Substantia nigra (tissue), 51 donors: ENCODE measurements at places on chromosomes 2 and 18.

DNA sequence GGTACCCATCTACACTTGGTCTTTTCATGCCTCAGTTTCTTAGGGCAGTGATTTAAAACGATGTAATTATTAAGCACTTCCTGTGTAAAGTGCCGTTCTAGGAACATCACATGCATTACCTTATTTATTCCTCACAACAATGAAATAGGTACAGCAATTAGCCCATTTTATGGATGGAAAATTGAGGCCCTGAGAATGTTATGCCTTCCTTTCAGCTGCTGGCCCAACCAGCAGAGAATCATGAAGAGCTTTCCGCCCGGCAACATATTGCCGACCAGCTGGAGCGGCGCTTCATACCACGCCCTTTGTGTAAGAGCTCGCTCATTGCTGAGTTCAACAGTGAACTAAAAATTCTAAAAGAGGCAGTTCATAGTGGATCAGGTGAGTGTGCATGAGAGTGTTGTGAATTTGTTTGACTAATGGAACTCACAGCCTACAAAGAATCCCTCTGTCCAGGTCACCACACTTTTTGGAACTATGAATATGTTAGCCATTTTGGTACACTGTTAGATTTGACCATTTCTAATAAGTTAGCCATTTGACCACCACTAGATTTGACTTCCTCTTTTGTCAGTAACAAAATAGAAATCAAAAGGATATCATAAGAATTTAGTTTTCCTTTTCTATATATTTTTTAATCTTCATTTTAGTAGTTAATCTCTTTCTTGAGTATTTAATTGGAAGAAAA, 25.6 kb upstream of the RPE start:
- no peak for DNase-seq

GRCh38 chr18:76963936-76964335, 141.6 kb downstream of the ZNF236 start:
- no peak for DNase-seq

DNA sequence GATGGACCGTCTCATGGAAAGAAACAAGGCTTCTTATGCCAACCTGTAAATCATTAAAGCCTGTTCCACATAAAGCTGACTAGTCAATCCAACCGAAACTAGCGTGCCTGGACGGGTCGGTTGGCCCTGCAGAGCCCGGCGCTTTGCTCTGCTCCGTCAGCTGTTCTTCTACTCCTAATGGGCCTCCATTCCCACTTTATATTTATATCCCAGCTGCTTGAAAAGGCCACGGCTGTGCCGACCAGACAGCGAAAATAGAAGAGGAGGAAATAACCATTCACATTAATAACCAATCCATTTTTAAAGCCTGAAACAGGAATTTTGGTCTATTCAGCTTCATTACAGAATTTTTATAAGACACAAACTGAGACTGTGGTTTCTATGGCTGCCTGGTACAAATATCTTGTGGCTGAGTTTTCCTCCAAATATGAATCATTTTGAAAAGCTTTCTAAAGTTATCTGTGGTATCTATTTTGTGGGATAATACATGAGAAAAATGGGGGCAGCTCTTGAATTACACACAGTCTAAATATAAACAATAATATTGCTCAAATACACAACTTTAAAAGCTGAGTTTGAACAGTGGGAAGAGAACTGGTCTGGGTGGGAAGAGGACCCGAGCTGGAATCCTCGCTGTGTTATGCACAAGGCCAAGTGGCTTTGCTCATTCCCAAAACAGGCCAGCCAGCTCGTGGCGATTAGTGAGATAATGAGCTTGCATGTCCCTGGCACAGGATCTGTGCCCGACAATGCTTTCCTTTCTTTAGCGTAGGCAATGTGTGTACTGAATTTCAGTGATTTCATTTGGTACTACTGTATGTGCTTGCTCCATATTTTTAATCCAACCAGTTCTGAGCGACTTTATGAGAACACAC, 10.5 kb upstream of the FAM124B start:
- no peak for DNase-seq

DNA sequence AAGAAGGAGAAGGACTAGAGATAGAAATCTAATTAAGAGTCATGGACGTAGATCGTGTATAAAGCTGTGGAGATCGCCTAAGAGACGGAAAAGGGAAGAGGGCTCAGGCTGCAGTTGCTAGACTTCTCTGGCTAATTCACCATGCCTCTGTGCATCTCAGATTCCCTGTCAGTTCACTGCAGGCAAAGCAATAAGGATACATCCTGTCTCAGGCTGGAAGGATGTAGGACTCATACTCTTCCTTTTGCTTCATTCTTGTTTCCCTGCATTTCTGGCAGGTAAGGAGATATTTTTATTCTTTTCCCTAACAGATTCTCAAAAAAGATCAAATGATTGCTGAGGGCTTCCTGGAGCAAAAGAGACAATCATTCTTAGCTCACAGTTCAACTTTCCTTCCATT, 112.5 kb downstream of the AP1S3 start:
- no peak for DNase-seq

- no peak for DNase-seq
Observed at GRCh38 chr18:45386041-45386655, 229.1 kb upstream of the SLC14A2 start.

GRCh38 chr2:148649936-148650335, 5.4 kb downstream of the EPC2 start:
- DNase-seq: no peak

DNA sequence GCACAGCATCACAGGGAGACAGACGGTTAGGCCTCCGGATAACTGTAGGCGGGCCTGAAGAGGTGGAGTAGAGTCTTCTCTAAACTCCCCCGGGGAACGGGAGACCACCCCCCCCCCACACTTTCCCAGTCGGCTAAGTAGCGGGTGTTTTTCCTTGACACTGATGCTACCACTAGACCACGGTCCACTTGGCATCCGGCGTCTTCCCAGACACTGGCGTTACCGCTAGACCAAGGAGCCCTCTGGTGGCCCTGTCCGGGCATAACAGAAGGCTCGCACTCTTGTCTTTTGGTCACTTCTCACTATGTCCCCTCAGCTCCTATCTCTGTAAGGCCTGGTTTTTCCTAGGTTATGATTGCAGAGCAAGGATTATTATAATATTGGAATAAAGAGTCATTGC, 25.7 kb upstream of the NCL start:
- no peak for DNase-seq

DNA sequence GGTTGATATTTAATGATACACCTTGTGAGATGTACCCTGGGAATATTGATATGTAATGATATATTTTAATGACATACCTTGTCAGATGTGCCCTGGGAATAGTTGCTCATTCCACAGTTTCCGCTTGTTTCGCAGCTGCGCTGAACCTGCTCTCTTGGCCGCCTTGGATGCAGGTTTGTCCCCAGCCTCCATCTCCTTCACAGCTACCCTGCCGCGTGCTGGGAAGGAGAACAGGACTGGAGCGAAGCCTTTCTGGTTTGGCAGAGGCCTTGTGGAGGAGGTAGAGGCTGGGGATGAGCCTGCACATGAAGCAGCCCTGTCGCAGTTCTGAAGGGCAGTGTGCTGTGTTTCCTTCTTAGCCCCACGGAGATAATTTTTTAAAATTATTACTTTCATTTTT, 14.6 kb downstream of the ATG4B start:
- no peak for DNase-seq

DNA sequence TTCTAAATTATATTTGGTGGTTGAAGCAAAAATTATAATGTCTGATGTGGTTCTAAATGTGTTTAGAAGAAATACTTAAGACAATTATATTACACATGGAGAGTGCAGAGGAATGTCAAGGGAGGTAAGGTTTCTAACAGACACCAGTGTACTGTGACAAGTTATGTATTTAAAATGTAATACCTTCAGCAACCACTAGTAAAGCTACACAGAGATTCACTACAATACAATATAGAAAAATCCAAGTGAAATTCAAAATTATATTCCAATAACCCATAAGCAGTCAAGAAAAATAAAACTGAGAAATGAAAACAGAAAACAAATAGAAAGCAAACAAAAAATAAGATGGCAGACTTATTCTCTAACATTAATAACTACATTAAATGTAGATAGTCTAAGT, 249.5 kb upstream of the KLHL14 start:
- DNase-seq: no peak

- DNase-seq: no peak
Observed at GRCh38 chr2:219018726-219019125, 22.6 kb downstream of the CFAP65 start.
